ENCODE measurements at places on chromosomes 1 and 21. TPM values are rescaled to one million over a fixed set of nuclear protein-coding genes. Genes with fewer than 3 reads are reported as not detected.

The RAB13 gene
- total RNA-seq: 103 TPM

The KRTAP13-2 gene
- not detected for total RNA-seq

The B3GALT2 gene
- total RNA-seq: 6.8 TPM

The TAS1R1 gene
- not detected for total RNA-seq

The GSTM2 gene
- total RNA-seq: 37.3 TPM

The TMPRSS3 gene
- total RNA-seq: 4.1 TPM

The GUCA2B gene
- not detected for total RNA-seq

The TESK2 gene
- 8.4 TPM for total RNA-seq

The TRPM2 gene
- total RNA-seq: 10.0 TPM

The MTF2 gene
- total RNA-seq: 26.3 TPM

- DNase-seq: no peak
Measured at GRCh38 chr1:163069142-163069541, at the start of gene RGS4. Gene RGS4, plus strand, starts transcription at chr1:163069361. Its CDS starts 124 bp downstream, at chr1:163069485.

DNA sequence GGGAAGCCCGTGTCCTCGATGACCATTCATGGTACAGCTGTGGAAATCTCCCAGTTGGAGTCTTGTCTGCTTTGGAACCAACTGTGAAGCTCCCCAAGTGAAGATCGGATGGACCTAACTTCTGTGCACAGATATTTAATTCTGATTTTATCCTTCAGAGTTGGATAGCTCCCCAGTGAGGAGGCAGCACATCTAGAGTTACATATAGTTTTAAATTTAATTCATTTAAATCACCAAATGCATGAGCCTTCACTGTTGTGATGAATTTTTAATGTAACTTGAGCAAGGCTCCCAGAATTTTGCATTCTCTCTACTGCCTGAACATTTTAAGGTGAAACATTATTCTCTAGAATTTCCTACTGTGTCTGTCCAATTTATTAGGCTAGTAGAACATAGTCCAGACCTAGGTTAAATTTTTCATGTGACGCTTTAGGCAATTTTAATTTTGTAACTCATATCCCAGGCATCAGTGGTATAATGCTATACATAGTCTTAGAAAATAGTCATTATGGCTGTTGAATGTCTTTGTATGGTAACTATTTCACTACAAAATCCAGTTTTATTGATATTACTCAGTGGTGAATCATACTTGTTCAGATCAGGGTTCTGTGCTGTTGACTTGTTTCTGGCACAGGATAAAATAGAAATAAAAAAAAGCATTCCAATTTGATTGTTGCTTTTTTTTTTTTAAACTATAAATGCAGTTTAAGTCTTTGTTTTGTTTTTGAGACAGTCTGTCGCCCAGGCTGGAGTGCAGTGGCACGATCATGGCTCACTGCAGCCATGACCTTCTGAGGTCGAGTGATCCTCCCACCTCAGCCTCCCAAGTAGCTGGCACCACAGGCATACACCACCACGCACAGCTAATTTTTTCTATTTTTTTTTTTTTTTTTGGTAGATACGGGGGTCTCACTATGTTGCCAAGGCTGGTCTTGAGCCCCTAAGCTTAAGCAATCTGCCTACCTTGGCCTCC is 66.9 kb downstream of the PRDM2 start:
- no peak for DNase-seq

DNA sequence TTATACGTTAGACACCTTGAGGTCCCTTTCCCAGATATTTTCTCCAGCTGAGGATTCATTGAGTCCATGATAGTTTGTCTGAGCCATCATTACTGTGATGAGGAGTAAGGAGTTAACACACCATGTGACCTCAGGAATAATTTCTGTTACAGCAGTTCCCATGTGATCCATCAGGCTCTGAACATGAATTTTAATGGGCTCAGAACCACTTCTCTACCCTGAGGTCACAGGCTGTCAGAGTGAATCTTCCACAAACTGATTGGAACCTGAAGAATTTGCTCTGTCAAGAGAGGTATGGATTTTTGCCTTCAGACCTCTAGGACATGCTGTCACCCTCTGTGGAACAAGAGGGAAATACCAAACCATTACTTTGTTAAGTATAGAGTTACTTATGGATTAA is 81.0 kb downstream of the NTMT2 start:
- no peak for DNase-seq

- DNase-seq: no peak
Measured at GRCh38 chr1:114901814-114902213, 47.2 kb downstream of the SYCP1 start.

- no peak for DNase-seq
Measured at GRCh38 chr1:29243871-29244200, 7.5 kb downstream of the PTPRU start.

DNA sequence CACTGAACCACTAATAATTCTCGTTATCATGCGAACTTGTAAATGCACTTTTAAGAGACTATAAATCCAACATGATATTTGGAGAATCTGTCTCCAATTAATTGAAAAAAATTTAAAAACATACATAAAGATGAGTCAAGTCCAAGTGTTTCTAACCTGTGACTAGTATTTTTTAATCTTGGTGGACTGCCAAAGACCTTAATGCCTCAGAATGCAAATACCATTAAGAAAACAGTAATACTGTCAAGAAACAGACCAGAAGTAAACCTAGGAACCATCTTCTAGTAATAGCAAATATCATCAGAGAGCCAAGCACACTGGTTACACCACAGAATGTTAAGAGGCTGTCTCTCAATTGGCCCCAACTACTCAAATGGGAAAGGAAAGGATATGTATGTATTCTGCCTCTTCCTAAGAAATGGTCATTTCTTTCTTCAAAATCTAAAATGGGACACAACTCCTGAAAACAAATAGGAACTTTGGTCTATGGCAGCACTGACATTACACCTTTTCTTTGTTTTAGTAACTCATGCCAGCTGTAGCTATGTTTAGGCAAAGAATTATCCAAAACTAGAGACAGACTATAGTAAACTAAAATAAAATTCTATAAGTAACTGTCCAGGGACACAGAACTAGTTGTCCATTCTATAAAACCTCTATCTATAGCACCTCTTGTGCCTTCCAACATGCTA is 15.8 kb downstream of the SCYL3 start:
- no peak for DNase-seq

DNA sequence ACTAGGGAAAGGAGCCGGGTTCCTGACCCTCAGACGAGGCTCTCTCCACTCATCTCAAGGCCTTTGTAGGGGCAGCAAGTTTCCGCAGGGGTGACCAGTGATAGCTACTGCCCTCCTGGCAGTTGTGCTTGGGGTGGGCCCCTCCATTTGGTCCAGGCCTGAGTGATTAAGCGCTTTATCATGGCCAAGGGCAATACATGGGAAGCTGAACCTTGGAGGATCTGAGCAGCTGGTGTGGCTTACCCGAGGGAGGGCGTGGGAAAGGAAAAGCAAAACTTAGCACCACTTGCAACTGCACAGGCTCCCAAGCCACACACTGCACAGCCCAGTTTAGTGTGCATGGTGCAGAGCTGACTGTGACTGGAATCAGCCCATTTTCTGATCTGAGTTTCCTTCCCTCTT is 47.8 kb downstream of the GADD45A start:
- no peak for DNase-seq

- no peak for DNase-seq
Measured at GRCh38 chr1:196098000-196098399, 510.2 kb downstream of the KCNT2 start.

DNA sequence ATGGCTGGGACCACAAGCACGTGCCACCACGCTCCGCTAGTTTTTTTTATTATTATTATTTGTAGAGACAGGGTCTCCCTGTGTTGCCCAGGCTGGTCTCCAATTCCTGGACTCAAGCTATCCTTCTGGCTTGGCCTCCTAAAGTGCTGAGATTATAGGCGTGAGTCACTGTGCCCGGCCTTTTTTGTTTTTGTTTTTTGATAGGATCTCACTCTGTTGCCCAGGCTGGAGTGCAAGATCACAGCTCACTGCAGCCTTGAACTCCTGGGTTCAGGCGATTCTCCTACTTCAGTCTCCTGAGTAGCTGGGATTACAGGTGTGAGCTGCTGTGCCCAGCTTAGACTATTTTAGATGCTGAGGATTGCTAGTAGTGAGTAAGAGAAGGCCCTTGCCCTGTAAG is 11.8 kb upstream of the RNF11 start:
- DNase-seq: no peak

- DNase-seq: no peak
Measured at GRCh38 chr1:212586206-212587015, 22.1 kb upstream of the ATF3 start.

GRCh38 chr21:42148584-42148983 is 70.4 kb upstream of the ABCG1 start:
- no peak for DNase-seq

GRCh38 chr1:23902321-23903278 is 10.6 kb downstream of the CNR2 start:
- DNase-seq: no peak

GRCh38 chr1:160646711-160647328 is at the start of gene SLAMF1:
Gene SLAMF1, minus strand, starts transcription at chr1:160647044. Its CDS starts 99 bp downstream, at chr1:160646945.
- DNase-seq: no peak

- peak; percentile 63 for DNase-seq
Measured at GRCh38 chr1:155941845-155942531, 550 bp downstream of the RXFP4 start.

DNA sequence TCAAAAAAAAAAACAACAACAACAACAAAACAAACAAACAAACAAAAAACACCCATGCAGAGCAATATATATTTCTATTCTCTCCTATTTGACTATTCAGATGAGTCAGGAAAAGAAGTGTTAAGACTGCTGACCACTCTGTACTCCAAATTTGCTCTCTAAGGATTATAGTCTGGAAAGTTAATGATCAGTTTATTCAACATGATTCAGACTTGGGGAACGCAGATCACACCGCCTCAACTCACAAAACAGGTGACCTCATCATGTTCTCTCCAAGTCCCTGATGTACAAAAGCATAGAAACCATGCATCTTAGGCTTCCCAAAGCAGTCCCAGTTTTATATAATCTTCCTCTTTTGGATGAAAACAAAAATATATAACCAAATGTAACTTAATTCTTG is 51.9 kb upstream of the PRRC2C start:
- no peak for DNase-seq

DNA sequence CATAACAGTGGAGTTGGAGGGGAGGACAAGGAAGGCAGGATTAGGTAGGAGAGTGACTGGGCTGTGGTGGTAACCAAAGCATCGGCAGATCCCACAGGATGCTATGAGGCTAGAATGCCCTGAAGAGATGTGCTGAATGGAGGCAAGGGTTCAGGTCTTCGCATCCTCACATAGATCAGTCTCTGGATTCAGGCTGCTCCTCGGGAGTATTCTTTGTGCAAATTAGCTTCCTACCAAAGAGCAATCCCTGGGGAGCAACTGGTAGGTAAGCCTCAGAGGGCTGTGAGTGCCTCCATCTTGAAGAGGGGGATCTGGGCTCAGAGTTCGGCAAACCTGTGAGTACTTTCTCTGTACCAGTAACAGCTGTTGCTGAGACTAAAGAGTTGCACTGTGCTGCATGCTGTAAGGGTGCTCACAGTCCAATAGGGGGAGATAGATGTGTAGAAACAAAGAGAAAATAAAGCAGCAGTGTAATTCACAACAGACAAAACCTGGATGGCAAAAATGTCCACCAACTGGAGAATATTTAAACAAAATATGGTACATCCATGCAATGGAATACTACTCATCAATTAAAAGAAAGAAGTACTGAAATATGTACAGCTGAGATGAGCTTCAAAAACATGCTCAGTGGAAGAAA is 322.4 kb upstream of the DEPDC1 start:
- DNase-seq: no peak

GRCh38 chr1:27356619-27357280 is 10.0 kb downstream of the MAP3K6 start:
- DNase-seq: no peak

DNA sequence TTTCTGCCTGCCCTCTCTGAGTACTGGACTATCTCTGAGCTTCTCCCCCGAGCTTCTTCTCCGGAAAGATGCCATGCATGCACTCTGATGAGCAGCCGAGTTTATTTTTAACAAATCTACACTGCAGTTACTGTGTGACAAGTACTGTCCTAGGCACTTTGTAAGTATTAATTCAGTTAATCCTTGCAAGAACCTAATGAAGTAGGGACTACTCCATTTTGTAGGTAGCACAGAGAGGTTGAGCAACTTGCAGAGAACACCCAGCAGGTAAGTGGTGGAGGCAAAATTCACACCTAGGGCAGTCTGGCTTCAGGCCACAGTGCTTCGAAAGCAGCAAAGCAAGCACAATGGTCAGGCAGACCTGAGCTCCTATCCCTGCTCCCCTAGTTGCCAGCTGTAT is 3.8 kb upstream of the TAL1 start:
- no peak for DNase-seq

DNA sequence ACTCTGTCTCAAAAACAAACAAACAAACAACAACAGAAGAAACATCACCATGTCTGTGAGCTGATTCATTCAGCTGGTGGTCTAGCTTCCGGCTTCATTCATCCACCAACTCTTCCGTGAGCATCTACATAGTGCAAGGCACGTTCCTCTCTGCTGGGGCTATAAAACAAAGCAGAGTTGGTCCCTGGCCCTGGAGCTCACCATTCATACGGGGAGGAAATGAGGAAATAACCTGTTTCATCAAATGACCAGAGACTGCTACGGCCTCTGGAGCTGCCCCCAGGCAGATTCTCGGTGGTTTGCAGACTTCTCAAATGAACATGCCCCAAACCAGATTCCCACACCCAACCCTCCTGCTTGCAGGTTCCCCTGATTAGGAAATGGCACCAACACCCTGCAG is 41.0 kb upstream of the ID3 start:
- no peak for DNase-seq

Measured in upper lobe of right lung (tissue), 1 donor.